ENCODE measurements at places on chromosomes 5 and 9.
A peak's percentile ranks its signal among the peaks of the same experiment; 100 is the strongest.

- no peak for DNase-seq
Observed at GRCh38 chr5:175652741-175653663, 4.9 kb upstream of the HRH2 start.

DNA sequence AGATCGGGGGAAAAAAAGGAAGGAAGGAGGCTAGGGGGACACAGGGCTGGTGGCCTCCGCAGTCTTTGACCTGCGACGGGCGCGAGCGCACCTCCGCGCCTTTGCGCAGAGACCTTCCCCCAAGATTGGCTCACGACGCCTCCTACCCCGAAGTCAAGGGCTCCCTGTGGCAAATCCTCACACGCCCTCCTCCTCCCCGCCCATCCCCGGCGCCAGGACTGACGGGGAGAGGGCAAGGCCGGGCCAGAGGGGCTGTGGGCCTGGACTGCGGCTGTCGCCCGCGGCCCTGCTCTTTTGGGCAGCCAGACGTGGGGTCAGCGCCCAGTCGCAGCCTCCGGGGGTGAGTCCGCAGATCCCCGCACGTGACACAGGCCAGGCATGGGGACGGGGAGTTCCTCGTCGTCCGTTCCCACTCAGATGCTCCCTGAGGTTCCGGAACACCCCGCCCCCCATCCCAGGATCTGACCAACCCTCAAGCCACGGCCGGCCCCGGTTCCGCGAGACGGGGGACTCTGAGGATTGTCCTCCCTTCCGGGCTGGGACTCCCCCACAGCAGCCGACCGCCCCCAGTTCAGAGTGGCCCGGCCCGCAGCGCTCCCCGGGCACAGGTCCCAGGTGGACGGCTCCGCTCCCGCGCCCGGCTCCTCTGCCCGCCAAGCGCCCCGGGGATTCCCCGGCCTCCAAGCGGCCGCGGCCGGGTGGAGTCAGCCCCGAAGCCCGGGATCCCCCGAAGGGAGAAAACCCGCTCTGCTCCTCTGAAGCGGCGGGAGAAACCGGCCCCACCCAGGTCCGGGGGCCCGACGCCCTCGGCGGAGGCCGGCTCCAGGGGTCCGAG lies 543 bp upstream of the ANKRD33B start:
- no peak for DNase-seq

DNA sequence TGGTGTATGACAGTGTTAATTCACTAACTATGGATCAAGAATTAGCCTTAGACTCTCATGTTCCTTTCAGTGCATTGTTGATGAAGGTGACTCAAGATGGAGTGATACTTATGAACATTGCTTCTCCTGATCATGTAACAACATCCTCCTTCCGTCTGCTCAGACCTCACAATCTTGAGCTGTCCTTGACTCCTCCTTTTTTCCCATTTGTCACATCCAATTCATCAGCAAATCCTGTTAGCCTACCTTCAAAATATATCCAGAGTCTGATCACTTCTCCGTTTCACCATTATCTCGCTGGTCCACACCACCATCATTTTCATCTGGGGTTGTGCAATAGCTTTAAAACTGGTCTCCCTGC lies 9.2 kb upstream of the SEMA6A start:
- no peak for DNase-seq

DNA sequence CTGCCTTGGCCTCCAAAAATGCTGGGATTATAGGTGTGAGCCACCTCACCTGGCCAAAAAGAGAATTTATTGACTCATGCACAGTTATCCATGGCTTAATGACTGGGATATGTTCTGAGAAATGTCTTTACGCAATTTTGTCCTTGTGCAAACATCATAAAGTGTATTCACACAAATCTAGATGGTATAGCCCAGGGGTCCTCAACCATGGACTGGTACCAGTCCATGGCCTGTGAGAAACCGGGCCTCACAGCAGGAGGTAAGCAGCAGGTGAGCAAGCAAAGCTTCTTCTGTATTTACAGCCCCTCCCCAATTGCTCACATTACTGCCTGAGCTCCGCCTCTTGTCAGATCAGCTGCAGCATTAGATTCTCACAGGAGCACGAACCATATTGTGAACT lies 12.4 kb upstream of the SIL1 start:
- peak; percentile 71 for DNase-seq

DNA sequence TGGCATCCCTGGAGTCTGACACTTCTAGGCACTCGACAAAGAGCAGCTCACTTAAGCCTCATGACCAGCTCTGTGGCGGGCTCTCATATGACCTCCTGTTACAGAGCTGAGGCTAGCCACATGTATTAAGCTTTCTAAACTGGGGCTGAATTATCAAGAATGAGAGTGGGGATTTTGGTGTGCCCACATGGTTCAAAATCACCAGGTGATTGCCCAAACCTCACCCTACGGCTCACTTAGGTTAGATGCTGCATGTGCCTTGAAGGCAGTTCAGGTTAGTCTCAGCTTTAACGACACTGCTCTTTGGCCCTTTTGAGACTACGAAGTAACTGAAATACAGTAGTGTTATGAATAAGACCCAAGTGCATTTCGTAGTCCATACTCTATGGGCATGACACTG lies 39.4 kb upstream of the SMIM32 start:
- no peak for DNase-seq

- no peak for DNase-seq
Observed at GRCh38 chr5:167602067-167602466, 689.4 kb upstream of the WWC1 start.

DNA sequence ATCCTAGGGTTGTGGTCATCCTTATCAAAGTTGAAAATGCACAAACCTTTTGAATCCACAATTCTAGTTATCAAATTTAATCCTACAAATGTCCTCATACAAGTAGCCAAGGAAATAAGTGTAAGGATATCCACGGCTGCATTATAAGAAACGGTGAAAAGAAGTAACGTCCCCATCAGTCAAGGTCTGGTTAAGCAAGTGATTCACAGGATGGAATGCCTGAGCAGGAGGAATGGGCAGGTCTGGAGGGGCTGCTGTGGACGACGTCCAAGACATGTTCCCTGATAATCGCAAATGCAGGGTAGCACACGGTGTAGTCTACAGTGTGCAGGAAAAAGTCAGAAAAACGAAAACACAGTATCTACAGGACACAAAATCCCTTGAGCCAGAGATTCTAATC lies 118.6 kb downstream of the ADAMTS2 start:
- no peak for DNase-seq

- DNase-seq: no peak
Observed at GRCh38 chr9:99264070-99264680, 42.1 kb downstream of the SEC61B start.

GRCh38 chr5:160537116-160537515 lies 115.5 kb downstream of the PTTG1 start:
- DNase-seq: no peak

GRCh38 chr5:122471031-122471751 lies 159.2 kb downstream of the SNCAIP start:
- DNase-seq: no peak

DNA sequence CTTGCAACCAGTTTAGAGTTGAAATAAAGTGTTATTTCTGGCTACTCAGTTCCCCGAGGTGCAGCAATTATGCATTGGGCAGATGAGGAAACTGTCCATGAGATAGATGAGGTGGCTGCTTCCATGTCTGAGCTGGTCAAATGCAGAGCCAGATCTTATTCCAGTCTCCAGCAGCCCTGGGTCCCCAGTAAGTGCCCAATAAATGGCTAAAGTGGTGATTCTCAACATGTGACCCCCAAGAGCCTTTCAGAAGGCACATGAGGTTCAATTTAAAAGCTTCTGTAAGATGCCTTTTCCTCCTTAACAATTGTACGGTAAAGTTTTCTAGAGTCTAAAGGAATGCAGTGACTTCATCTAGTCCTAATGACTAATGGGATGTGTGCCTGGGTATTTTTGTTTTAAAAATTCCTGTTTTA lies 17.5 kb downstream of the ATOX1 start:
- no peak for DNase-seq

- no peak for DNase-seq
Observed at GRCh38 chr9:69273161-69273560, 51.9 kb upstream of the ENTREP1 start.

DNA sequence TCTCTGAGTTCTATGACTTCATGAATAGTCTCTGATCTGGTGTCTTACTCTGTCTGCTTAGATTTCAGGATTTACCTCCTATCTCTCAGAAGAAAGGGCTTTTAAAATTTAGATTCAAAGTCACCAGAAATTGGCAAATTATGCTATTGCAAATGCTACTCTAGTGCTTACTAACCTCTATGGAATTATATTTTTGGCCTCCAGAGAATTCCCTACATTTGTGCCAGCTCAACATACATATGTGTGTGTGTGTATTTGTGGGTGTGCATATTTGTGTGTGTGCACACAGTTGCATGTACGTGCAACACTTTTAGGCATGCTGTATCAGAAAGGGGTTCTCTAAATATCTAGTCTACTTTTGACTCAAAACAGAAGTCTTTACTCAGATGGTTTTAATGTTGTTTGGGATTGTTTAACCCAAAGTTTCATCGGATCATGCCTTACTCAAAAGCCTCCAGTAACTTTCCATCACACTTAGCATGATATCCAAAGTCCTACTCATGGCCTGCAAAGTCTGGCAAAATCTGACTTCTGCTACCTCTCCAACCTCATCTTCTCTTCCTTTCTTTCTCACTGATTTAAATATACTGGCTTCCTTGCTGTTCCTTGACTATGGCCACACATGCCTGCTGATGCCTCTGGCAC lies 147.6 kb upstream of the NR3C1 start:
- no peak for DNase-seq

DNA sequence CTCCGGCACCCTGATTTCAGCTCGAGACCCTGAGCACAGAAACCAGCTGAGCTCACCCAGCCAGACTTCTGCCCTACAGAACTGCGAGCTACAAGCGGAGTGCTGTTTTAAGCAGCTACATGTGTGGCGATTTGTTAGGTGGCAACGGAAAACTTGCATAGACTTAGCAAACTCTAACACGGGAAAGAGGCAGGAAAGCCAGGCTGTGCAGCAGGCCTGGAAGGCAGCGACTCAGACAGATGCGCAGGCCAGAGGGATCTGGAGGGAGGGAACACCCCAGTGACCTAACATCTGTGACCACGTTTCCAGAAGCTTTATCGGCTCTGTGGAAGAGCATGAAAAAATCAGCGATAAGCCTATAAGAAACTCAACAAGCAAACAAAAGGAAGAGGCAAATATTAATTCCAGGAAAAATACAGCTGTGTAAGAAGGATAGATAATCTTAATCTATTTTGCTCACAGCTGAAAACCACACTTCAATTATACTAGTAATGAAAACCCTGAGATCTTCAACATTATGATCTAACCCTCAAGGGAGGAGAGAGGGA lies 11.0 kb downstream of the UBAC1 start:
- no peak for DNase-seq

GRCh38 chr5:168432903-168433302 lies 53.4 kb upstream of the RARS1 start:
- no peak for DNase-seq

DNA sequence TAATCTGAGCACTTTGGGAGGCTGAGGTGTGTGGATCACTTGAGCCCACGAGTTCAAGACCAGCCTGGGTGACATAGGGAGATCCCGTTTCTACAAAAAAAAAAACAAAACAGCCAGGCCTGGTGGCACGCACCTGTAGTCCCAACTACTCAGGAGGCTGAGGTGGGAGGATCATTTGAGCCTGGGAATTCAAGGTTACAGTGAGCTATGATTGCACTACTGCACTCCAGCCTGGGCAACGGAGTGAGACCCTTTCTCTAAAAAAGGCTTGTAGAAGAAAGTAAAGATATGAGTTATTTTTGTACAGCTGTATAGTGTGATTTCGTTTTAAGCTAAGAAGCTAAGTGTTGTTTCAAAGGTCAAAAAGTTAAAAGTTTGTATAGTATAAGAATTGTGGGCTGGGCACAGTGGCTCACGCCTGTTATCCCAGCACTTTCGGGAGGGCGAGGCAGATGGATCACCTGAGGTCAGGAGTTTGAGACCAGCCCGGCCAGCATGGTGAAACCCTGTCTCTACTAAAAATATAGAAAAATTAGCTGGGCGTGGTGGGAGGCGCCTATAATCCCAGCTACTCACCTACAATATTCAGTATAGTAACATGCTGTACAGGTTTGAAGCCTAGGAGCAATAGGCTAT lies 18.8 kb downstream of the UBE2R2 start:
- DNase-seq: no peak

DNA sequence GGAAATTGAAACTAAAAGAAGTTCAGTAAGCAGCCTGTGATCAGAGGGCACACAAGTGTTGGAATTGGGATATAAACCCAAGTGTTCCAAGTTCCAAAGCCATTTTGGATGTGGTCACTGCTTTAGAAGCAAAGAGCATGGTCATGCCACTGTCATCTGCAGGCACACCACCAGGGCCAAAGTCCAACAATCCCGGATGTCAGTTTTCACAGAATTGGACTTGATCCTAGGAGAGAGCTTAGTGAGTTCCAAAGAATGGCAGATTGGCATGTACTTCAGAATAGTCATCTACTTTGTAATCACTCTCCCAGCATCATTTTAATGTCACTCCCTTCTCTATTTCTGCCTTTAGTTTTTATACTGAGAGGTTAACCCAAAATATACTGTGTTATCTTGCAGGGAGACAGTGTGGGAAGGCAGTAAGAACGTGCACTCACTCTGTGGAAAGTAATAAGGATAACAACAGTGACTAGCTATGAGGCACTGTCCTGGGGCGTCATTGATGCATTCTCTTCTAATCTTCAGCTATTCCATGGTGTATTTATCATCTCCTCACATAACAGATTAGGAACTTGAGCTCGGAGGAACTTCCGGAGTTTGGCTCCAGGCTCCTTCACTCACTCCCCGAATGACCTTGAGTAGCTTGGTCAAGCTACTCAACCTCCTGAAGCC lies 388.0 kb downstream of the ACTL7B start:
- no peak for DNase-seq

GRCh38 chr5:57817924-57818323 lies 335.3 kb upstream of the ACTBL2 start:
- DNase-seq: no peak

DNA sequence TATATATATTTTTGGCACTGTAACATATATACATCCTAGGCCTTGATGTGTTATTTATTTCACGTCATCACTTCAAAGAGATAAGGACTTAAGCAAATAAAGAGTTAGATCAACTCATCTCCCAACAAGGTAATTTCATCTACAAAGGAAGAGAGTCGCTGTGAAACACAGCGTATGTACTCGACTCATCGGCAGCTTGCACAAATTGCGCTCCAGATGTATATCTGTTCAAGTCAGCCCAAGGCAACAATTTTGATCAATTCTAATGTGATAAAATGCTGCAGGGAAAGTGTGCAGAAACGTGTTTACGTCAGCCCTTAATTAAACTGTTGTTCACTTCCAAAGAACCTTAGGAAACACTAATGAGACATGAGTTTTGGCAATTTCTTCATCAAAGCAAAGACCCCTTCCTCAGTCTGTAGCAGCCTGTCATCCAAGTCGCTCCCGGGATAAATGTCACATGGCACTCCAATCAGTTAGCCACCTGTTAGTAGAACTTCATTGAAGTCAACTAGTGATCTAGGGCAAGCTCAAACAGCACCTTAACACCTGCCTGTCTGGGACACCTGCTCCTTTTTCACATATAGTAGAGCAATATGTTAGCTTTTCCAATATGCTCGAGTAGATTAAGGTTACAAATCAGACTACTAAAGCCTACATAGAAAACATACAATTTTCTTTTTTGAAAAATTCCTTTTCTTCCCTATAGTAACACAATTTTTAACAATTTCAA lies 182.4 kb downstream of the NFIB start:
- no peak for DNase-seq
